ENCODE measurements at places on chromosomes 6 and 20. TPM values are rescaled to one million over a fixed set of nuclear protein-coding genes. Genes with fewer than 3 reads are reported as not detected.

MARCKS gene
- total RNA-seq = 570 TPM

PRPH2 gene
- 3.3 TPM for total RNA-seq

CD93 gene
- total RNA-seq = not detected

MDFI gene
- 0.72 TPM for total RNA-seq

NRSN1 gene
- total RNA-seq = not detected

KIF25 gene
- total RNA-seq = not detected

MAK gene
- under 0.01 TPM for total RNA-seq

SLC26A8 gene
- under 0.01 TPM for total RNA-seq

All from osteoblast (primary cell).